ENCODE measurements at places on chromosomes 12 and 14. TPM values are rescaled to one million over a fixed set of nuclear protein-coding genes. Genes with fewer than 3 reads are reported as not detected.

DNA sequence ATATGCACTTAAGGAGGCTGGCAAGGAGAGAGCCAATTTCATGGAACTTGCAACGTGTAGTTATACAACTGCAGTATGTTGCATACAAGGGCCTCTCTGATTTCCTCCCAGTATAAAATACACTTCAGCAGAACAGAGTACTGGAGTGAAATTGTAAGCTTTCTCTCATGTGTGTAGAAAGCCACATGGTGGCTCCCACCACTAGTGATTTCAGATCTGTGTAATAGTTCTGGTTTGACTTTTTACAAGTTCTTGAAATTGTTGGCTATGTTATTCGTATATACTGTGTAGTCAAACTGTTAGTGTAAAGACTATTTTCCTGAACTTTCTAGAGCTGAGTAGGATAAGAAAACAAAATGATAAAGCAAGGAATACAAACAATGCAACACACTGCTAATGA lies 16.4 kb upstream of the LMO3 start:
- no peak for DNase-seq

- no peak for DNase-seq
These were observed 253.7 kb downstream of the EFCAB11 start for GRCh38 chr14:89700801-89701200.

DNA sequence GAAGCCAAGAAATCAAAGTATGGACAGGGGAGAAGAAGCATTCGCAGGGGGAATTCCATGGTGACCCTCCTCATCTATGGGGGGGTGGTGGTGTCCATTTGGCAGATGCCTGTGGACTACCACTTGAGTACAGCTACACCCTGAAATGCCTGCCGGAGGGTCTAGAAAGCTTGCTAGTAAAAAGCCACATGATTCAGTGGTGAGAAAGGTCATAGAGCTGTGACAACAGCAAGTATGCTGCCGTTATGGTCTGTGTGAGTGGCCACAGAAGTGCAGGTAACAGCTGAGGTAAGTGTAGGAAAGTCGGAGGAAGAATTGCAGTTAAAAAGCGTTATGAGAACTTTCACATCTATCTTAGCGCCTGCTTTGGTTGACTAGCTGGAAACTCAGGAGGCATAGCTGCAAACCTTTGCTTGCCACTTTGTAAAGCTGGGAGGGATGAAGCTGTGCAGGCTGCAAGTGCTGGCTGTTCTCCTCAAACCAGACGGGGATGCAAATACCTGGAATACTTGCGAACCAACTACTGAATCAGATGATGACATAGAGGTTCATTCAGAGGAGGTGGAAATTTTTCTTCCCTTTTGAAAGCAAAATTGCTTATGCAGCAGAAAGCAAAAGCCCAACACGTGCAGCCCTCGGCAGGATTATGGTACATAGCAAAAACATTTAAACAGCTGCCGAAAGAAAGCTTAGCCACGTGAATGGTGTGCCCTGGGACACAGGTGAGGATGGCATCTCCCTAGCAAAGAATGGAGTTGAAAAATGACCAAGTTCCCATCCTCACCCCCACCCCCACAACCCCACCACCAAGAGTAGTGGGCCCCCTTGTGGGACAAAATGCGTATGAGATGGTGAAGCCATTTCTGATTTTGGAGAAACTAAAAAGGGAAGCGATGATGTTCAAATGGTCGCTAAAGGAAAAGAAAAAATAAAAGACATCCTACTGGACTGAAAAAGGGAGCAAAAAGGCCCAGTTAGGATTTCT lies 287.0 kb downstream of the RERGL start:
- no peak for DNase-seq

The HOXC13 gene
- total RNA-seq = not detected

DNA sequence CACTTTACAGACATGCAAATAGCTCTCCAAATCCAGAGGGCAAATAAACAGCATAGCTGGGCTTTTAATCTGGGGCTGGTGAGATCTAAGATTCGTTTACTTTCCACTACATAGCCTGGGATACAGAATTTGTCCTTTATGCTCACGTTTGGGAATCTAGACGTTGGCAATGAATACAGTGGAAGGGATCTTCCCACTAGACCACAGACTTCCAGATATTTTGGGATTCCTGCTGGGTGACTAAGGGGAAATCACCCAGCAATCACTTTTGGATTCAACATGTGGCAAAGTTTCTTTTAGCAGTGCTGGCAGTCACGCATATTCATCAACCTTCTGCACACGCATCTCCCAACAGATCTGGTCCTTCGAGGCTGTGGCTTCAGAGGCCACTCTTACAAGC lies 23.5 kb downstream of the APPL2 start:
- no peak for DNase-seq
